Suprapubic skin (tissue), 4 donors: ENCODE measurements at places on chromosomes 2 and 18.

DNA sequence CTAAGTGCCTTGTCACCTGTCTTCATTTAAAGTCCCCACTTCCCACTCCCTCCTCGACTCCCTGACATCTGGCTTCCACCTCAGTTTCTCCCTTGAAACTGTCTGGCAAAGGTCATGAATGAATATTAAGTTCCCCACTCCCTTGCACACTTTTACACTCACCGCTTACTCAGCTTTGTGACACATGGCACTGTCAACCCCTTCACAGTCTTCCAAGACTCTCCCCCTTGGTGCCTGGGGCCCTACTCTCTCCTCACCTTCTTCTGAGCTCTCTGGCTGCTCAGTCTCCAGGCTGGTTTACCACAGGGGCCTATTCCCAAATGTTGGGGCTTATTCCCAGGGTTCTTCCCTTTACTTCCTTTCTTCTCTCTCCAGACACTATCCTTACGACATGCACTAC is 17.9 kb upstream of the PTPN4 start:
- no peak for DNase-seq

DNA sequence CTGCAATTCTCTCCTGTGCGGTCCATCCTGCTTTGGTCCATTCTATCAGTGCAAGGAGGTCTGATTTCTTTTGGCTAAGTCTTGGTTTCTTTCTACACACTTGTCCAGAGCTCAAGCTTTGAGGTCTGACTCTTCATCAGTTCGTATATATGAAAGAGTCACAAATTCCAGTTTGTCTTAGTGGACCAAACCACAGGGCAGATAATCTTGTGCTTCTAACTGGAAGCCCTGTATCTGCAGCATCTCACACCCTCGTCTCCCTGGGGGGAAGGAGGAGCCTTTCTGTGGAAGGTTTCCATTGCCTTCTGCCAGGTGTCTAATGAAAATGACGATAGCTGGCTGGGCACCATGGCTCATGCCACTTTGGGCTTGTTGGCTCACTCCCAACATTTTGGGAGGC is 148.5 kb downstream of the SPP2 start:
- DNase-seq: no peak

DNA sequence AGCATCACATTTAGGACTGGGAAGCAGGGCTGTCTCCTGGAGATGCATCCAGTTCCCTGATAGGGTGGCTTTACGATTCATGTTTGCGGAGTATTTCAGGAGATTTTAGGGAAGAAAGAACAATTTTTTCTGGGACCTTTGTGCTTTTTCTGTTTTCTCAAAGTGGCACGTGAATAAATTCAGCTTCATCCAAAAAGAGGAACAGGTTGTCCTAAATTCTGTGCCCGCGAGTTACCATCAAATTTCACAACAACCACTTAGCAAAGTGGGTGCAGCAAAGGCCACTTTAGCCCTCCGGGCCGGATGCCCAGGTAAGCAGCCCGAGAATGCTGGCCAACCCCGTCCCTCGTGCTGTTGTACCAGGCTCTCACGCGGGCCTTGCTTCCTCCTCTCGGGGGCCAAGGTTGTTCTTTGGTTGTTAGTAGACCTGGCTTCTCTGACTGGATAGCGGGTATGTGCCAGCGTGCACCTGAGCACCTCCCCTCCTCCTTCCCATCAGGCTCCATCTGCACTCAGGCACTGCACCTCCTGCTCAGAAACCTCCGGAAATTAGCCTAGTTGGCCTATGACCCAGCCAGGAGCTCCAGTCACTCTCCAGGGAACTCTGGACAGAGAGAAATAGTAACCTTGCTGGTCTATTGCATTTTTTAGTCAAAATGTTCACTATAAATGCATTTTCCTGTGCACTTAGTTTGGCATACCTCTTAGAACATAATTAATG is 83.0 kb downstream of the CMPK2 start:
- DNase-seq: no peak

GRCh38 chr2:224659714-224660113 is 56.5 kb downstream of the CCDC195 start:
- DNase-seq: no peak

- no peak for DNase-seq
These were observed 56.3 kb upstream of the UBXN4 start for GRCh38 chr2:135685361-135685760.

GRCh38 chr2:77578354-77578753 is 56.2 kb upstream of the LRRTM4 start:
- DNase-seq: no peak

- DNase-seq: no peak
These were observed 15.1 kb downstream of the BIN1 start for GRCh38 chr2:127091886-127092285.

DNA sequence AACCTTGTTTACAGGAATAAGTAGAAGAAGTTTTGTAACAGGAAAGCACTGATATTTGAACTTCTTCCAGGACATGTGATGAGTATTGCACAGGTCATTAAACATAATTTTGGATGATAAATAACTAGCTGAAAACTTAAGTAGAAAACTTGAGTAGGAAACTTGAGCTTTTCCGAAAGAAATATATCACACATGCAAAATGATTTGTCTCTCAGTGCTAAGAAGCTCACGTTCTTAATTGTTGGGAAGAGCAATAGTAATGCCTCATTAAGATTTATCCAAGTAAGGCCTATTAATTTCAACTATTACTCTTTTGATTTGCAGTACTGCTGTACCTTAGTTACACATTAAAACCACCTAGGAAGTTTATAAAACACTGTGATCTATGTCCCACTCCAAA is 1921.9 kb upstream of the LRRTM1 start:
- DNase-seq: no peak

DNA sequence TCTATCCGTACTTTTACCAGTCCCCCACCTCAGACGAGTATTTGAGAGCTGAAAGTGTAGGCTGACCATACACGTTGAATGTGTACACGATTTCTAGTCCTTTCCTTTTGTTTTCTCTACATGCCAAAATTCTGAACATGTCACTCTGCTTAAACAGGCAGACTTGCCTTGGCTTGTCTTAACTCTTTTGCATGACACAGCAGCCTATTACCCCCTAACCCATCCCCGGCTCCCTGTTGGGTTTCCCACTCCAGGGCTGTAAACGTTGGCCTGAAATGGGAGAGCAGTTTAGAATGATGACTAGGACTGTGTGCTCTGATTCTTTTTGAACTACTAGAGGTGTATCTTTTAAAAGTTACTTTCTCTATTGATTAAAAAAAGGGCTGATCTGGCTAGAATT is 19.1 kb downstream of the MTCL1 start:
- DNase-seq: no peak
